Right renal cortex interstitium (tissue), 3 donors: ENCODE measurements at places on chromosomes 6 and 20.

- no peak for DNase-seq
Observed at GRCh38 chr6:35093118-35093445, 48.1 kb downstream of the TCP11 start.

GRCh38 chr6:32529697-32530430 lies at the start of gene HLA-DRB5:
TSS of gene HLA-DRB5 (minus strand) at chr6:32530287. CDS start at chr6:32530224, 63 bp downstream.
- DNase-seq, result no peak

GRCh38 chr20:49579874-49580812 lies 12.2 kb upstream of the PTGIS start:
- no peak for DNase-seq

DNA sequence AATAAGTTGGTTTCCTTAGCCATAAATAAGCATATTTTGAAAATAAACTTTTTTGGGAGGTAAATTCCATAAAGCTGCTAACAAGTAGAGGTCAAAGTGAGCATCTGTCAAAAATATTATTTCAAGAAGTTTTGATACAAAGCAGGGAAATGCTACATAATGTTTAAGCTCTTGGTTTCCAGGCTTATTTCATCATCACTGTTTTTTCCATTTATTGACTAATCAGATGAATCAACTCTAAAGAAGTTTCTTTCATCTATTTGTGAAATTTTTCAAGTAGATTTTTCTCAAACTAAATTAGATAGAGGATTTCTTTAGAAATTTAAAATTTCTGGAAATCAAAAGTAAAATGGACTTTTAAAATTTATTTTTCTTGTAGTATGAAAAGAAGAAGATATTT lies 89.5 kb upstream of the TBX18 start:
- DNase-seq, result no peak

- DNase-seq, result no peak
Observed at GRCh38 chr6:137875058-137875520, 8.0 kb downstream of the TNFAIP3 start.

- no peak for DNase-seq
Observed at GRCh38 chr20:41587523-41587922, 30.7 kb downstream of the CHD6 start.

GRCh38 chr6:3278691-3279090 lies 19.9 kb downstream of the PSMG4 start:
- no peak for DNase-seq

GRCh38 chr6:130143709-130144108 lies 79.0 kb downstream of the SAMD3 start:
- no peak for DNase-seq

DNA sequence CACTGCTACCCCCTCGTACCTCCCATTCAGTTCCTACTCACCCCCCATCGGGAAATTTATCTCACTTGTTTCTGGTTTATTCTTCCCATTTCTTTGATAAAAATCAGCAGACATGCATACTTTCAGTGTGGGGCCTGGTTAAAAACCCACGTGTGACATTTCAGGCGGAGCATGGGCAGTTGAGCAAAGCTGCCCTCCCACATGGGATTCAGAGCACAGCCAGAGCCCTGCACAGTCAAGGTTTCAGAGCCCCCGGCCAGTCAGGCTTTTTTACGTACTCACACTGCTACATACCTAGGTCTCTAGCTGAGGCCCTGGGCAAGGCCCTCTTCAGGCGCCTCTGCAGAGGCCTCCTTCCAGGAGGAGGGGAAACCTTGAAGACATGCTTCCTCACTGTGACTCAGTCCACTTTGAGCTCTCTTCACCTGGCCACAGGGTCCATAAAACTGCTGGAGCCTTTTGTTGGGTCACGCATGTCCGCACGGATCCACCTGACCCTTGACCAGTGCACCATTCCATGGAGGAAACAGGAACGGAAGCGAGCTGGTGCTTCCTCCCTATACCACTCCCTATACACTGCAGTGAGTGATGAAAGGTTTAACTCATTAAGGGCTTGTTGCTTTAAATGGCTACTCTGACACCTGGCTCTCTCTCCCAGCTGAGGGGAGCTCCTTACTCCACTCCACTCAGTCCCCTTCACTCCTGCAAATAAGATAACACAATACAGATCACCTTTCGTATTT lies 713.3 kb downstream of the PRKN start:
- no peak for DNase-seq

DNA sequence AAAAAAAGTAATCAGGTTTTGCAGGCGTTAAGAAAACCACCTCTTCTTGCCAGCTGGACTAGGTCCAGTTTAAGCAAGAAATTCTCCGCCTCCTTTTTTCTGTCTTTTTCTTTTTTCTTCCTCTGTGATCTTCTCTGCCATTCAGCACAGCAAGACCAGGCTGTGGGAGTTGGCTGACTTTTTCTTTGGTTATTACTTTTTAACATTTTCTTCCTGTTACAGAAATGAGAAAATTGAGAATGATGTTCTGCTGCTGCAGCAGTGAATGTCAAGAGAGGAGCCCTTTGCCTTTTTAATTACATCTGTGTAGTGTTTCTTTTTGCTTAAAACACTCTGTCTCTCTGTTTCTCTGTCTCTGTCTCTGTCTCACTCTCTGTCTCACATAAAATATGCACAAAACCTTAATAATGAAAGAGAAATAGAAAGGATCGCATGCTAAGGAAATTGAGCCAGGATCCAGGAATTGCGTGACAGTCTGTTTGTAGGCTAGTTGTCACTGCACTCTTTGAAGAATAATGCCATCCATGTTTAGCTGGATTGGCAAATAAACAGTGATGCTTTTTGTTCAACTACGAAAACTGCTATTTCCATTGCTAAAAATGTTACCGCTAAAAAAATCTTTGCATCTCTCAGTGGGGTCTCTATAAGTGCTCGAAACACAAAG lies 103.2 kb upstream of the SUPT3H start:
- DNase-seq, result no peak

GRCh38 chr6:56652994-56653393 lies 10.3 kb upstream of the DST start:
- DNase-seq, result no peak

GRCh38 chr6:81939766-81940165 lies 187.3 kb upstream of the TENT5A start:
- DNase-seq, result no peak

DNA sequence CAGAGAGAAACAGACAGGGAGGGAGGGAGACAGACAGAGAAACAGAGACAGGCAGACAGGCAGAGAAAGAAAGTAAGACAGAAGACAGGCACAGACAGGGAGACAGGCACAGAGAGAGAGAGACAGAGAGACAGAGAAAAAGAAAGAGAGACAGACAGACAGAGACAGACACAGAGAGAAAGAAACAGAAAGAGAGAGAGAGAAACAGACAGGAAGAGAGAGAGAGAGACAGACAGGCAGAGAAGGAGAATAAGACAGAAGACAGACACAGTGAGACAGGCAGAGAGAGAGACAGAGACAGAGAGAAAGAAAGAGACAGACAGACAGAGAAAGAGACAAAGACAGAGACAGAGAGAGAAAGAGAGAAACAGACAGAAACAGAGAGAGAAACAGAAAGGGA lies 754.8 kb upstream of the DEFB115 start:
- no peak for DNase-seq

- no peak for DNase-seq
Observed at GRCh38 chr6:49202924-49203536, 260.0 kb downstream of the MMUT start.

- DNase-seq, result peak; percentile 41
Observed at GRCh38 chr6:77466055-77466450, 2.8 kb upstream of the HTR1B start.

GRCh38 chr20:34921436-34921835 lies 34.2 kb downstream of the GSS start:
- DNase-seq, result no peak

DNA sequence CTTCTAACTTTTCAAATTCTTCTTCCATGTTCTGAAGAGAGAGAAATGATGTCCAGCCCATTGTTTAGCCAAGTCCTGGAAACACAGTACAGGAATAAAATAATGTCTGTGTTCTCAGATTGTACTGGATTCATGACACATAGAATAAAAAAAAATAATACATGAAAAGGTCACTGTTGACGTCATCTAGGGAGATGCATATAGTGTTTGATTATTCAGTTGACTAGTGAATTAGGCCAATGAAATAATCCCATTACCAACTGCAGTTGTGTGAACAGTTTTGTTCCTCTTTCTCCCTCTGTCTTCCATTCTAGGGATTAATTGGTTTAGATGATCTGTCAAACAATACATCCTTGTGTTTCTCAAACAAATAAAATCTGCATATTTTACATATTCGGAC lies 222.8 kb downstream of the ALDH8A1 start:
- DNase-seq, result no peak

DNA sequence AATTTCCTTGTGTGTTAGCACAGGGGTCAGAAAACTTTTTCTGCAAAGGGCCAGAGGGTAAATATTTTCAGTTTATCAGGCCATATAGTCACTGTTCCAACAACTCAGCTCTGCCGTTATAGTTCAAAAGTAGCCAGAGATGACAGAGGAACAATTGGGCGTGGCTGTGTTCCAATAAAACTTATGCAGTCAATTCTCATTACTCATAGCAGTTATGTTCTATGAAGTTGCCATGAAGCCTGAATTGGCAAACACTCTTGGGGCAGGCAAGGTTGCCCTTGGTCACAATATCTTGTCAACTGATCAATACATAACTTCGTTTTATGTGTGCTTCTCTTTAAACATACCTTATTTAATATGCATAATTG lies 304.2 kb downstream of the TFAP2C start:
- no peak for DNase-seq

DNA sequence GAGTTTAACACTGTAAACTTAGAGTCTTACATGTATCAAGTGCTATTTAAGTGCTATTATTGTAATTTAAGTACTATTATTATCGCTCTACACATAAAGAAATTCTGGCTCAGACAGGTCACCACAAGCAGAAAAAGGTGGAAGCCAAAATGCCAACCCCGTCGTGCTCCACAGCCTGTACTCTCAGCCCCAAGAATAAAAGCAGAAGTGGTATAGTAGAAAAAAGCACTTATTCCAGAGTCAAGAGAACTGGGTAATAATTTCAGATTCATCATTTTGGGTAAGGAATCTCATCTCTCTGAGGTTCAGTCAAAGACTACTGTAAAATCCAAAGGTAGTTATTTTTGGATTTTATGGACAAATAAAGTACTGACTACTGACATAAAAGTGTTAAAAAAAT lies 943 bp downstream of the ZUP1 start:
- DNase-seq, result no peak

DNA sequence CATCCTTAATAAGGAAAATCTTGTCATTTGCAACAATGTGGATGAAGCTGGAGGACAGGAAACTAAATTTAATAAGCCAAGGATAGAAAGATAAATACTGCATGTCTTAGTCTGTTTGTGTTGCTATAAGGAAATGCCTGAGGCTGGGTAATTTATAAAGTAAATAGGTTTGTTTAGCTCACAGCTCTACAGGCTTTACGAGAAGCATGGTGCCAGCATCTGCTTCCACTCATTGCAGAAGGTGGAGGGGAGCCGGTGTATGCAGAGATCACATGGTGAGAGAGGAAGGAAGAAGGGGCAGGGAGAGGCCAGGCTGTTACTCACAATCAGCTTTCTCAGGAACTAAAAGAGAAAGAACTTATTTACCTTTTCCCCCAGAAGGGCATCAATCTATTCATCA lies 118.9 kb upstream of the SMLR1 start:
- no peak for DNase-seq

DNA sequence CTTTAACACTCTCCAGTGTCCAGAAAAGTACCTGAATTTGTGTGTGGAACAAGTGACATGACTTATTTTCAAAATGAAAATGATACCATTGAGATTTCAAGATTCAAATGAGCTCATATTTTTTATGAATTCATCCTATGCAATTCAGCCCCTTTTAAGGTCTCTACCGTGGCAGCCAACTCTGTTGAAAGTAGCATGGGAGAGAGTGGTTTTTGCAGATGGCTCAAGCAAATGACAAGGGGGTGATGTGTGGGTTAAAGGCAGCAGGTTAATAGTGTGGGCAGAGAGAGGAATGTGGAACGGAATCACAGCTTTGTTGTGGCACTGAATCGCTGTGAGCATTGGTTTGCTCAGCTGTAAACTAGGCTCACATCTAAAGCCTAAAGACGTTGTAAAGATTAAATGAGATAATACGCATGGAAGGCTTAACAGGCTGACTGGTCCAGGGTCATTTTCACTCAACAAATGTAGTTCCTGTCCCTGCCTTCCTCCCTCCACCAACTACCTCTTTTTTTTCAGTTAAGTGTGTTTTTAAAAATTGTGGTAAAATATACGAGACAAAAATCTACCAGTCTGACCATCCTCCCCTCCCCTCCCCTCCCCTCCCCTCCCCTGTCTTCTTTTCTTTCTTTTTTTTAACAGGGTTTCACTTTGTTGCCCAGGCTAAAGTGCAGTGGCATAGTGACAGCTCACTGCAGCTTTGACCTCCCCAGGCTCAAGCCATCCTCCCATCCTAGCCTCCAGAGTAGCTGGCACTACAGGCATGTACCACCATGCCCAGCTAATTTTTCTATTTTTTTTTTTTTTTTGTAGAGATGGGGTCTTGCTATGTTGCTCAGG lies 114.7 kb upstream of the ZNF217 start:
- DNase-seq, result no peak

GRCh38 chr6:37033255-37033654 lies 27.8 kb downstream of the FGD2 start:
- no peak for DNase-seq

GRCh38 chr6:12440981-12441380 lies 150.8 kb downstream of the EDN1 start:
- no peak for DNase-seq

DNA sequence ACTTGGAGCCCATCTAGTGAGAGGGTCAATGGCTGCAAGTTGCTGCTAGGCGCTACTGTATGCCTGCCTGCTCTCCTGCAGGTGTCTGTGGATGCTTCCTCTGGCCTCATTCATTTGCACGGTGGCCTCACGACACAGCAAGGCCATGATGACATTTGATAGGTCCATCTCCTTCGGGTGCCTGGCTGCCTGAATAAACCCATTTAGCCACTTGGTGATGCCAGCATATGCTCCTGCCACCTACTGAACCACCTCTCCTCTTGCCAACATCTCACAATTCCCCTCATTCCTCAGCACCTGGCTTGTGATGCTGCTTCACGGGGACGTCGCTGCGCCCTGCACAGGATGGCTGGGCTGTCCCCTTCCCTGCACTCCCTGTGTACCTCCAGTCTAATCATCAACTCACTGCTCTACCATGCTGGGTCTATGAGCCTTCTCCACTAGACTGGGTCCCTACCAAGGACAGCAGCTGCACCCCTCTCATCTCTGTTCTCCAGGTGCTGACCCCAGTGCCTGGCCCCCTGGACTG lies 51.1 kb downstream of the AGPAT4 start:
- DNase-seq, result no peak

- no peak for DNase-seq
Observed at GRCh38 chr6:104305206-104305605, 554.5 kb downstream of the HACE1 start.
